ENCODE measurements at places on chromosomes 5 and 9.
A peak's percentile ranks its signal among the peaks of the same experiment; 100 is the strongest.

- peak; percentile 52 for DNase-seq
These were observed 17.8 kb downstream of the NOTCH1 start for GRCh38 chr9:136527721-136528710.

GRCh38 chr9:120928483-120929228 is 2.1 kb upstream of the TRAF1 start:
- no peak for DNase-seq

DNA sequence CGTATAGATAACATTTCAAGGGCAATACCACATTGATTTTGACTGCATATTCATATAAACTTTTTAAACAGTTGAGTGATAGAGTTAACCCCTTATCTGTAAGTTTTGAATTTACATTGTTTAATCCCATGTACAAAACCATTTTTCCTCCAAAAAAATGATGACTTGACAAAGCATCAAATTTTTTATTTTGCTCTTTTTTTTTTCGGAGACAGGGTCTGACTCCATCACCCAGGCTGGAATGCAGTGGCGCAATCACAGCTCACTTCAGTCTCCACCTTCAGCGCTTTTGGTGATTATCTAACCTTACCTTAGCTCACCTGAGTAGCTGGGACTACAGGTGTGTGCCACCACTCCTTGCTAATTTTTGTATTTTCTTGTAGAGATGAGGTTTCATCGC is 1670.1 kb upstream of the CDH9 start:
- no peak for DNase-seq

DNA sequence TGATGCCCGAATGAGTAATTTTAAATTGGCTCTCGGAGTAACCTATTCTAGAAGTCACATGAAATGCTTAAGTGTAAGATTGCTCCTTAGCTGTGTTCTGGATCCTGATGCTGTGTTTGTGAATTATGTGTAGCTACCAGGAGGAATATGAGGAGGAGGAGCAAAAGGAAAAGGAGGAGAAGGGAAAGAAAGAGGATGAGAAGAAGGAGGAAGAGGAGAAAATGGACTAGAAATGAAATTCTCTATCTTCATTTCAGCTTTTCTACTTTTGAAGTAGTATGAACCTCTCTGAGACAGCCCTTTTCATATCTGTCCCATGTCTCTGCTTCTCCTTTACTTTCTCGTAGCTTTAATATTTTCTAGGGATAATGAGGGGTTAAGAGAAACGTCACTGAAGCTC is 119.4 kb upstream of the ACTBL2 start:
- no peak for DNase-seq

- DNase-seq = no peak
These were observed 133.1 kb downstream of the KCNIP1 start for GRCh38 chr5:170636801-170637477.

Data from dermis microvascular lymphatic vessel endothelial cell (primary cell).